GM10248 (cell line): ENCODE measurements at places on chromosomes 7 and 10.

- no peak for DNase-seq
Measured at GRCh38 chr7:136923111-136923667, 54.7 kb downstream of the CHRM2 start.

DNA sequence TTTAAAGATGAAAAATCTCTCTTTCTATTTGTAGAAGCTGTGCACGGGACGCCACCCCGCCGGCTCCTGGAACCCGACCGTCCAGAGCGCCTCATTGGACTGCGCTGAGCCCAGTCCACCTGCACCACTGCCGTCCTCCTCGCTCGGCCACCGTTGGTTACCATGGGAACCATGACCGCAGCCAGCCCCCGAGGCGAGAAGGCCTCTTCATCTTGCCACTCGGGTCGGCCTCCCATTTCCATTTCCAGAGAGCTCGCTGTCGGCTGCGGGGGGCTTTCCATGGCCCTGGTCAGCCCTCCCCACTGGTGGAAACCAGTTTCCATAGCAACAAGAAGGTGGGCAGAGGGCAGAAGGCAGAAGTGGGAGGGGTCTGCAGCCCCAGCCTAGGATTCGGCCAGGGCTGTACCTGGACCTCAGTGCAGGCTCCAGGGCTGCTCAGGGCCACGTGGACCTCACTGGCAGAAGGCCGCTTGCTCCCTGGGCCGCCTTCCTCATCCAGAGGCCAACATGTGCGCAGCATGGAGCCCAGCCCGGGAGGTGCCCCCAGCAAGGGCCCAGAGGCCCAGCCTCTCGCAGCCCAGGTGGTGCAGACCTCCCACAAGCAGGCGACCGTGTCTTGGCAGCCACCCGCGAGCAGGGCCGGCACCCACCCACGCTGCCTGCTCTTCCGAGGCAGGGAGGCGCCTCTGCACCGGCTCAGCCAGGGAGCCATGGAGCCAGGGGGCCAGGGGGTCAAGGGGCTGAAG, 283.5 kb upstream of the PPP2R2D start:
- no peak for DNase-seq

GRCh38 chr10:99996671-99997648, 12.8 kb downstream of the DNMBP start:
- DNase-seq: no peak

DNA sequence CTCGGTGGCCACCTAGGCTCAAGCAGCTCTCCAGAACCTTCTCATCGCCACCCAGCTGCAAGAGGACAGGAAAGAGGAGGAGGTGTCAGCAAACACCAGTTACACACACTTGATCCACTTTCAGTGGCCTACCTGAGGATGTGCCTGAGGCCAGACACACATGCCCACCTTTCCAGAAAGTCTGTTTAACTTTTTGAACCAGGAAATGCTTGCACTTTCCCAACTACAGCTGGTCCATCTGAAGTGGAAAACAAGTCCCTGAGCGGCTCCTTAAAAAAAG, 15.7 kb upstream of the CYREN start:
- DNase-seq: no peak

GRCh38 chr10:89029785-89030437, 39.3 kb downstream of the FAS start:
- peak; percentile 39 for DNase-seq

DNA sequence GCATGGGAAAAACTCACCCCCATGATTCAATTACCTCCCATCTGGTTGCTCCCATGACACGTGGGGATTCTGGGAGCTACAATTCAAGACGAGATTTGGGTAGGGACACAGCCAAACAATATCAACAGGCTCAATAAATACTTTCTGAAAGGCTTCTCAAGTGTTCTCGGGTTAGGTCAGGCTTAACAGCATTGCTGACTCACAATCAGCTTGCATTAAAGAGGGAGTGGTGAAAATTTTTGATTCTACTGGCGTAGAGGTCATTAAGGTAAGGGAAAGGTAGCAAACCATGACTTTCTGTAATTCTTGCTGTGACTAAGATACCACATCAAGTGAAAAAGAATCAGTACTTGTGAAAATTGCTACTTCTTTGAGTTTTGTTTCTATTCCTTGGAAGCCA, 126.4 kb downstream of the JCAD start:
- no peak for DNase-seq

- DNase-seq: no peak
Measured at GRCh38 chr7:5497295-5498103, 73.9 kb upstream of the TNRC18 start.

- no peak for DNase-seq
Measured at GRCh38 chr7:155746188-155746587, 66.1 kb downstream of the SHH start.
